Kidney capillary endothelial cell (primary cell): ENCODE measurements at places on chromosomes 2 and 18.

DNA sequence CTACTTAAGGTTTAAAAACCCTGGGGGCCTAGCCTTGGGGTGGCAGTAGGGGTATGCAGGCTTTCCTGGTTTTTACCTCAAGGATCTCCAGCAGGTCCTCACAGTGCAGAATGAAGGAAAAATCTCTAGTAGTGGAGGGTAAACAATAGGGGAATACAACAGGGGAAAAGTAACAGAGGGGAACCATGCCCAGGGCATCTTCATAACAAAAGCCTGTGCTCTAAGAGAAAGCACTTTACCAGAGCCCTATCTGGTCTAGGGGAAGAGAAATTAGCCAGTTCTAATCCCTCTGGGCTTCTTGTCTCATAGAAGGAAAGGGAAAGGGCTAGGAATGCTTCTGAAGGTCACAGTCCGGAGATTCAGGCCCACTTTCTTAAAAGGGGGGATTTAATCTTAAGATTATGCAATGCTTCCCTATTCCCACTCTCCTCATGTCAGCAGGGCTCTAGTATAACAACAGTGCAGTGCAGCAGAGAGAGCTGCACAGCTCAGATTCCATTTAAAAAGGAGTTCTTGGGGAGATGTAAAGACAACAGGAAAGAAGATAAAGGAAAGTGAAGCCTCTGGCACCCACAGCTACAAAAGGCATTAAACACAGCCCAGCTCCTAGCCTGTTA, 149.0 kb upstream of the CYP1B1 start:
- DNase-seq: no peak

DNA sequence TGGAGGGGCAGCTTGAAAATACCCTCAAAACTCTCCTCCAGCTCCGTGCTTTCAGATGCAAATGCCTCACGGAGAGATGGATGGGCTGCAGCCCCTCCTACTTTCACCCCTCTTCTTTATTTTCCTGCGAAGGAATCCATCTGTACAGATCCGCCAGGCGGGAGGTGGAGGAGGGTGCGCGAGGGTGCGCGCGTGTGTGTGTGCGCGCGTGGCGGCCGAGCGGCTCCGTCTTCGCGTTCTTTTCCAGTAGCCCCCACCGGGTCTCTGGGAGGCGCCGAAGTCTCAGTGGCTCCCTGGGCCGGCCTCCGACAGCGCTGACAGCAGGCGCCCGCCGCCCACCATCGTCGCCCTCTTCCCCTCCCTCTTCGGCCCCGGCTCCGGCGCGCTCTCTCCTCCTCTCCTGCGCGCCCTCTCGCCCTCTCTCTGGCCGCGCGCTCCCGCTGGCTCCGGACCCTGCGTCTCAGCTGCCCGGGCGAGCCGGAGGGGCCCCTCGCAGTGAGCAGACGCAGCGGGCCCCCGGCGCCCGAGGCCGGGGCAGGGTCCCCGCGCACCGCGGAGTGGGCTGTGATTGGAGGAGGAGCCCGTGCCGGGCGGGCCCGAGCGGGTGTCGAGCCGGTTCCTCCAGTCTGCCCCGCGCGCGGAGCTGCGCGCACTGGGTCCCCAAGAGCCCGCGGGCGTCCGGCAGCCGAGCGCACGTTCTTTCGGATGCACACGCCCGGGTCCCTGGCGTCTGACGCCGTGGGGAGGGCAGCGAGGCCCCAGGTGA, at the start of gene CDH7:
CDH7 (plus strand) TSS at position 624 of the 766 bp plus-strand sequence. CDS start 11,831 bp downstream, outside the sequence.
- peak; percentile 10 for DNase-seq

DNA sequence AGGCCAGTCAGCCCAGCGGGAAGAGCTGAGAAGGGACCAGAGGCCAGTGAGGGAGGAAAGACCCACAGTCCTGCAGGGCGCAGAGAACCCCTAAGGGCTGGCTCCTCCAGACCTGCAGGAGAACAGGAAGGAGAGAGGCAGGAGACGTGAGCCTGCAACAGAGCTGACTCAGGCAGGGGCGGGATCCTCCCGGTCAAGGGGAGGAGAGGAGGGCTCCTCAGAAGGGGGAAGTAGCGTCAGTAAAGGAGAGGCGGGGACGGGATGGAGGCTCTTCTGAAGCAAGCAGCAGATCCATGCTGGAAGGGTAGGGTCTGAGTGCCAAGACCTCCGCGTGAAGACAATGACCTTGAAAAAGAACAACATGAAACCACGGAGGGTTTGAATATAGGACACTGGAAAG, 50.8 kb downstream of the TRABD2A start:
- no peak for DNase-seq

DNA sequence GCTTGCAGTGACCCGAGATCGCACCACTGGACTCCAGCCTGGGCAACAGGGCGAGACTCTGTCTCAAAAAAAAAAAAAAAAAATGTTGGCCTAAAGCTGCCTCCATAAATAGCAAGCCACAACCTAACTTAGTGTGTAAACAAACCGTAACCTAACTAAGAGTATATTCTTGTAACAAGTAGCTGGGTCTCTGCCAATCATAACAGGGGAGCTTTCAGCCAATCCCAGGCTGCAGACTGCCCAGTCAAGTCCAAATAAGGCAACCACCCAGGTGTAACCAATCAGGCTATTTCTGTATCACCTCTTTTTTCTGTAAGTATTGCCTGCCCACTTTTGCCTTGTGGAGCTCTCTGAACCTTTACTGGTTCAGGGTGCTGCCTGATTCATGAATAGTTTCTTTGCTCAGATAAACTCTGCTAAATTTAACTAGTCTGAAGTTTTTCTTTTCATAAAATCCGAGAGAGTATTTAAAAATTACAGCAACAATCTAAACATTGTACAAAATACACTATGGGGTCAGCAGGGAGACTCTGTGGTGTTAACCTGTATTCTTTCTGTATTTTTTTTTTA, 4.5 kb downstream of the PSTPIP2 start:
- DNase-seq: no peak

- no peak for DNase-seq
Measured at GRCh38 chr2:121237980-121238665, 46.9 kb downstream of the TFCP2L1 start.

GRCh38 chr2:83795777-83796176, 663.3 kb downstream of the SUCLG1 start:
- no peak for DNase-seq

GRCh38 chr18:77899972-77900754, 650.5 kb downstream of the GALR1 start:
- peak; percentile 55 for DNase-seq

DNA sequence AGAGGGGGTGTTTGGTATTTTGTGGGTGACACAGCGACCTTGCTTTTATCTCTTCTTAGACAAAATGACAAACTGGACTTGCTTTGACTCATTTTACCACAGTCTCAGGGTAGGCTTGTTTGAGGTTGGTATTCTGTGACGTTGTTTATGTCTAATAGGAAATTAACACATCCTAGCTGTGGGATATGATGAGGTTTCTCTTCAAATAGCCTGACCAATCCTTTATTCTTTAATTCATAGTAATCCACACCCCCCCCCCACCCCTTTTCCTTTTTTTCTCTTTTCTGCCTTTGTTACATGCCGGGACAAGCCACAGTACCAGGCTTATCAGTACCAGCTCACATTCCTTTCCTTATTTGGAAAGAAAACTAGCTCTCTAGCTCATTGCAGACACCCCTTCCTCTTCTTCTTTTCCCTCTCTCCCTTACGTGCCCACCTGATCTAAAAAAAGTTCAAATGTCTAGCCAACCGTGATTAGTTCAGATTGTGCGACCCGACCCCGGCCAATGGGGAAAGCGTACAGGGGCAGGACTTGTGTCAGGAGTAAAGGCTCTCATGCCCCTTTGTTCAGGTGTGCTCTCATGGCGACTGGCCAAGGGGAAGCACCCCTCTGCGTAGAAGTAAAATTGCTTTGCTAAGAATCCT, 52.2 kb upstream of the PTPRM start:
- no peak for DNase-seq

DNA sequence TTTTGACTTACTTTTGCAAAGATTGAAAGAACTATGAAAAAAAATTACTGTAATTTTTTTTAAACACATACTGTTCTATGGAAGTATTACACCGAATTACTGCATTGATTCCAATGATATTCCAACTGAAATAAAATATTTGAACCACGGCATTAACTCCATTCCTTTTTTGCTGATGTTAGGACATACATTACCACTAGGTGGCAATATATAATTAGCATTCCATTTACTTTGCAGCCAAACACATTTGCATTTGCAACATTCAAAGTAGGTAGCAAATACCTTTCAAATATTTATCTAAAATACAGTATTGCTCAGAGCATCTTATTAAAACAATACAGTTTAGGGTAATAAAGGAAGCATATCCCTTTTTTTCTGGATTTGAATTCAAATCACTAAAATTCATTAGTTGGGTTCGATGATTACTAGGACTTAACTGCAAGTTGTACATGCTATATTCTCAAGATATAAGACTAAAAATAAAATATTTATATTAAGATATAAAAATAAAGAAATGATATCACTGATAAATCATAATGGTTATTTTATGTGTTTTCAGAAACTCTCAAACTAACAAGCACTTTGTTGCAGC, 31.3 kb downstream of the LANCL1 start:
- peak; percentile 48 for DNase-seq

- no peak for DNase-seq
Measured at GRCh38 chr18:48193521-48194492, 215.4 kb downstream of the ZBTB7C start.

GRCh38 chr2:26675651-26676255, 16.8 kb upstream of the KCNK3 start:
- DNase-seq: no peak

- no peak for DNase-seq
Measured at GRCh38 chr2:219782737-219783348, 155.4 kb downstream of the SLC4A3 start.

- DNase-seq: no peak
Measured at GRCh38 chr2:31151501-31151900, 13.3 kb upstream of the GALNT14 start.

DNA sequence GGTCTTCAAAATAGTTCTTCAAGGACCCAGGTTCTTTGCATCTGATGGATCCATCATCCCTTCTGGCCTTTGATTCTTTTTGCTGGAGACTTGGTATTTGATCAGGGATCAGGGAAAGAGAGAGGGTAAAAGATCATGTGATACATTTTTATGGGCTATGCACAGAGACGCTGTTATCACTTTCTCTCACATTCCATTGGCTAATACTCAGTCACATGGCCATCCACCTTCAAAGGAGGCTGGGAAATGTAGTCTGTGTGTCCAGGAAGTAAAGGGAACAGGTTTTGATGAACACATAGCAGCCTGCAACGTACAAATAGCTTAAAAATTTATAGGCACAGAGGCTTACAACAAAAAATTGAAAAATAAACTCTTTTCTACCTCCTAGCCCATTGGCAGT, 629.6 kb upstream of the FANCL start:
- no peak for DNase-seq

DNA sequence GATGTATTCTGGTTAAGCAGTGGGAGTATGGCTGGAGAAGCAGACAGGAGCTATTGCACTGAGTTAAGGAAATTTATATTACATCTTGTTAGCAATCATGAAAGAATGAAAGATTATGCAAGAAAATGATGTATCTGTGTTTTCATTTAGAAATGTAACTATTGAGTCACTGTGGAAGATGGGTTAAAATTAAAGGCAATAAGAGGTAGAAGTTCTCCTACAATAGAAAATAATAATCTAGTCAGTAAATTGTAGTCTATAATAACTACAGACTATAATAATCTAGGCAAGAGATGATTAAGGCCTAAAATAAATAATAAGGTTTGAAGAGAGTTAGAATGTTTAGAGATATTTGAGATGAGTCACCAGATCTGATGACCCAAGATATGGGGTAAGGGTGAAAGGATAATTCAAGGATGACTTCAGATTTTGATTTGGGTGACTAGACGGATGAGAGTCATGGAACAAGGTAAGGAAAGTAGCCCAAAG, 371.9 kb upstream of the KCNH7 start:
- no peak for DNase-seq

DNA sequence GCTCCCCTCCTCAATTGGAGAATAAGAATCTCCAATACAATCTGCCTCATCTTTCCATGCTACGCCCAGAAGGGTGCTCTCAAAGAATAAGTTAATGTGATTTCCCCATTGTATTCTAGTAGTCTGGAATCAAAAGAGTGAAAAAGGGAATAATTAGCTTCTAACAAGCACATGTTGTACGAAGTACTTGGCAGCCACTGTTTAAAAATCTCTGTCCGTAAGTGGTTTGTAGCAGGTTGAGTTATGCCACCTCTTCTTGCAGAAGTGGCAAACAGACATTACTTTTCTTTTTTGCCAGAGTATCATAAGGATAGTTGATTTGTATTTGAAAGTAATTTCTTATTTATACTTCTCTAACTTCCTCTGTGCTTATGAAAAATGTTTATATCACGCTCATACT, 184.7 kb downstream of the CD226 start:
- DNase-seq: no peak

- no peak for DNase-seq
Measured at GRCh38 chr2:18047896-18048657, 169.6 kb downstream of the KCNS3 start.

DNA sequence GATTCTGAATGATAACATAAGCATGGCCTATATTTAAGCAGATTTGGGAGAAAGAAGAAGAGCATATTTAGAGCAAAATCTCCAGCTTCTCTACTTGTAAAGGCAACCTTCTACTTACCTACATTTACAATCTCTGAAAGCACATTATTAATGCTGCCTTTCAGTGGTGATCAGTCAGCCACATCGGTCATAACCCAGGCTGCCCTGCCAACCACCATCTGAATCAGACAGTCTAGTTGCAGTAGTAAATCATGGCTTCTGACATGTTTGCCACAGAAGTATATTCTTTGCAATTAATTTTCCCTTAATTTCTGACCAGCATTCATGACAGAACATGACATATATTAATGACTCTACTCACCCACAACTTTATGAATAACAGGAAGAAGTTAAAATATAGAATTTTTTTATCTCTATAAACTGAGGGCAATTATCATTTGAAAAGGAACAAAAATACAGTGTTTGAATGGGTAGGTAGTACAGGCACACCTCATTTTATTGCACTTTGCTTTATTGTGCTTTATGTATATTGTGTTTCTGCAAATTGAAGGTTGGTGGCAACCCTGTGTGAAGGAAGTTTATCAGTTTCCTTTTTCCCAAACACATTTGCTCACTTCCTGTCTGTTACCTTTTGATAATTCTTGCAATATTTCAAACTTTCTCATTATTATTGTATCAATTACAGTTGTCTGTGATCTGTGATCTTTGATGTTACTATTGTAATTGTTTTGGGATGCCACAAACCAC, 531.6 kb upstream of the CHAC2 start:
- DNase-seq: peak; percentile 13

DNA sequence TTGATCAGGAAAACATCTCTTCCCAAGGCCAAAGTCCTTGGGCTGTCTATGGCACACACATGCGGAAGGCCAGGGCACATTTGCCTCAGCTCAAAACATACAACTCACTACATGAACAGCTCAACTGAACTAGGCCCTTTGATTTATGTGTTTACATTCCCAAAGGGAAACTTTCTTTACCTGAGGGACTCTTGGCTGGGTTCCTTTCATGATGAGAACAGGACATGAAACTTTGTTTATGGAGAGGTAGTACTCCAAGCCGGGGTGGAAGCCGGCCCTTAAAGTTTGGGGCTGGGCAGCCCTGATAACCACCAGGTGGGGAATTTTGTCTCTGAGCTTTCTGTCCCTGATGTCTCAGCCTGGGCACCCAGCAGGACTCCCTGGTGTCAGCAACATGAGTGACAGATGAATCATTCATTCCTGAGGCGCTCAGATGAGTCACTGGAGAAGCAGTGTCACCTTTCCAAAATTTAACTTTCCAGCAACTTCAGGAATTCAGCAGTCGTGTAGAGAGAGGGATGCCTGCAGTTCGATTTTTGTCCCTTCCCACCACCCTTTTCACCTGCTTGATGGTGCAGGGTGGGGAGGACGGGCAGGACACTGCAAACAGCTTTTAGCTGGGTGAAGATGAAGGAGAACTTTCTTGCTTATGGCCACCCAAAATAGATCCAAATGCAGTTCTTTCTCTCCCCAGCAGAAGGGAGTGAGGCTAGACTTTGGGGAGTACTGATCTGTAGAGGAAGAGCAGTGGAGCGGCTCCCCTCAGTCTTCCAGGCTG, 331.6 kb downstream of the DYSF start:
- no peak for DNase-seq
